NCI-H460 (cell line): ENCODE measurements at places on chromosomes 2 and 18.

DNA sequence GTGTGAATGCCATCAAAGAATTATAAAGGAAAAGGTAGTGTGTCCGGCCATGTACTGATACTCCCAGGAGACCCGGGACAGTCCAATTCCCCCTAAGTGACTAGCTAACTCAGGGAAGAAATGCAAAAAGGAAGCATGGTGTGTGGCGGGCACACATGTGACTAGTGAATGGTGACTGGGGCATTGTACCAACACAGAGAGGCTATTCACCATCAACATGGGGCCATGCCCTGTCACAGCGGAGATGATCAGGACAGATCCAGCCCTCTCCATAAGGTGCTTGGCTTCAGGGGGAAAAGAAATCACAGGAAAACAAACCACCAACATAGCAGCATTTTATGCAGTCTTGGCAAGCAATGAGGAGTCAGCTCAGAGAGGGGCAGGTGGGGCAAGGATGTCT lies 34.3 kb downstream of the FAM168B start:
- no peak for DNase-seq

DNA sequence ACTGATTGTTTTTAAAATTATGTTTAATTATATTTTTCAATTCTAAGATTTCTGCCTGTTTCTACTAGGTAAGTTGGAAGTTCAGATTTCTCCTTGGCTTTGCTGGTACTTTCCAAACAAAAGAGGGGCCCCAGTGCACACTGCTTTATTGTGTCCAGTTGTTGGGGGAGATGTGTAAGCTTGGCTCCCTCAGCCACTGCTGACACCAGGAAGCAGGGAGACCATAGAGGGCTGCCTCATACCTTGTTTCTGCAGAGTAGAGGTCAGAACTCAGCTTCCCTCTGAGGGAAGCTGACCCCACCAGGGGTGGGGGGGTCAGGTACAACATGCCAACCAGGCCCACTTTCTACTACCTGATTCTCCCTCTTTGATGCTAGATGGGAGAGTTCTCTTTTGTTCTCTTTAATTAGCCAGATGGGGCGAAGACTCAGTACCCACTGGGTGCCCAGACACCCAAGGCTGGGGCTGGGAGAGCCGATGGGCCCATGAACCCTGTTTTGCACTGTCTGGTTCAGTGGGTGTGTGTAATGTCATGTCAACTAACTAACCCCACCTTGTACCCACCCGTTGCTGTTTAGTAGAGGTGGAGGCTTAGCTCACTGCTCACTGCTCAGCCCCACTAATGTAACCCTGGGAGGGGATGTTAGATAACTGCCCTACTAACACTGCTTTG lies 14.7 kb downstream of the BCL2L11 start:
- no peak for DNase-seq

DNA sequence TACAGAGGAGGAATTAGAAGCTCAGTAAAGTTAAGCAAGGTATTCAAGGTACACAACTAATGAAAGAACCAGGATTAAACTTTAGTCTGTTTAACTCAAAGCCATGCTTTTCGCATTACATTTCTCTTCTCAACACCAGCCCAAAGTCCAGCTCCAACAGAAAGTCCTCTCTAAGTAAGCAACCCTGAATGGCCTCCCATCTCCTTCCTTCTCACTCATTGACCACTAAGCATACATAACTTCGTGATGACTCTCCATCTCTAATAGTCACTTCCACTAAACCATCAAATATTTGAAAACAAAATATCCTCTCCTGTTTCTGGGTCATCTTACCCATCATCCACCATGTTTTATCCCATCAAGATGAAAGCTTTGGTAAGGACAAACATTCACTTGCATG lies 219.8 kb downstream of the RAD51AP2 start:
- DNase-seq: no peak

DNA sequence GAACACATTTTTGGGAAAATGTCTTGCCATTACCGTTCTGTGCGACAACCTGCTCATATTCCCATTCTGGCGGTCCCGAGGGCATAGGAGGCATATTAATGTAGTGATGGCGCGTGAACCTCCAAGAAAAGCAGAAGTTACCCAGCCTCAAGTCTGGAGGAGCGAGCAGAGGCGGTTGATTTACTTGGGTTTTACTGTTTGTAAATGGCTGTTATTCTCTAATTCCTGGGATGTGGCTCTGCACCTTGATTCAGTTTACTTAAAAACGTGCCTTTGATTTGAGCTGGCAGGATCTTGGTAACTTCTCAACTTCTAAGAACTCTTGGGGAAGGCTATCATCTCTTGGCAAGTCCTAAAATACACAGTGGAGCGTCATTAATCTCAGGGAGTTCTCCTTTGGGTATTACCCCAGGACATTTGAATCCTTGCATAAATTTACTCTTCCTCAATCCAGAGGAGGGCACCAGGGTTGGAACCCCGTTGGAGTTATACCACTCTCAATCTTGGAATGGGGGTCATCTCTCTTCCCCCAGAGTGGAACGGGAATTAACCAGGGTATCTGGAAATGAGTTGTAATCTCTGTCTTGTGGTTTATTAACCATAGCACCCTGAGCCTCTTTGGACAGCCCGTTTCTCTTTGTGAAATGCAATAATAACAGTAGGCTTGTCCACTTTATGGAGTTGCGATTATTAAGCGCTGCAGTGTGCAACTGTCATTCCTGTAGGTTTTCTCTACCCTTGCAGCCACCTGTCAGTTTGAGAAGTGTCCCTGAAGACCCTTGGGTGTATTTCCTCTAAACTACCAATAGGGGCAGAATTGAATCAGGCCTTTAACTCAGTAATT lies 2.1 kb downstream of the HK2 start:
- peak; percentile 52 for DNase-seq

GRCh38 chr2:140376686-140377085 lies 1596.5 kb upstream of the NXPH2 start:
- DNase-seq: no peak

DNA sequence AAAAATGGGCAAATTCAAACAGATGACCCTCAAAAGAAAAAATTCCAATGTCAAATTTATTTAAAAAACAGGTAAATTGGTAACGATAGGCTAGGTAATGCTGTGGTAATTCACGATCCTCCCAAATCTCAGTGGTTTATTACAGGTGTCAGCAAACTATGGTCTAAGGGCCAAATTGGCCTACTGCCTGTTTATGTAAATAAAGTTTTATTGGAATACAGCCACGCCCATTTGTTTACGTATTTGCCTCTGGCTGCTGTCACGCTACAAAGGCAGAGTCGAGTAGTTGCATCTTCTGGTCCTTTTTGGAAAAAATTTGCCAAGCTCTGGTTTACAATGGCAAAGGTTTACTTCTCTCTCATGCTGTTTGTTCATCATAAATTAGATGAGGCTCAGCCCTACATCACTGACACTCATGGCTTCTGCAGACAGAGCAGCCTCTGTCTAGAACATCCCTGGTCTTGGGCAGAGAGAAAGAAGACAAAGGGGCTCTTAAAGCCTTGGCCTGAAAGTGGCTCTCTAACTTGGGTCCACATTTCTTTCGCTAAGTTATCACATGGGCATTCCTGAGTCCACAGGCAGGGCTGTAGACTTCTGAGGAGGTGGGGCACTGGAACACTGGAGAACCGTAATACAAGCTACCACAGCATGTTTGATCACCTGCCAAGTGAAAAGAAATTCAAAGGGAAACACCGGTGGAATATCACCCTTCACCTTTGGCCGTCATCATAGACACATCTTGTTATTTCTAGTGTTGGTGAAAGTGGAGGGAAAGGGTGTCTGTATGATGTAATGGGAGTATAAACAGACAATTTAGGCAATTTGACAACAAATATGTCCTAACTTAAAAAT lies 34.8 kb downstream of the SP110 start:
- DNase-seq: no peak

- no peak for DNase-seq
Measured at GRCh38 chr18:58449464-58449863, 179.4 kb downstream of the ALPK2 start.

DNA sequence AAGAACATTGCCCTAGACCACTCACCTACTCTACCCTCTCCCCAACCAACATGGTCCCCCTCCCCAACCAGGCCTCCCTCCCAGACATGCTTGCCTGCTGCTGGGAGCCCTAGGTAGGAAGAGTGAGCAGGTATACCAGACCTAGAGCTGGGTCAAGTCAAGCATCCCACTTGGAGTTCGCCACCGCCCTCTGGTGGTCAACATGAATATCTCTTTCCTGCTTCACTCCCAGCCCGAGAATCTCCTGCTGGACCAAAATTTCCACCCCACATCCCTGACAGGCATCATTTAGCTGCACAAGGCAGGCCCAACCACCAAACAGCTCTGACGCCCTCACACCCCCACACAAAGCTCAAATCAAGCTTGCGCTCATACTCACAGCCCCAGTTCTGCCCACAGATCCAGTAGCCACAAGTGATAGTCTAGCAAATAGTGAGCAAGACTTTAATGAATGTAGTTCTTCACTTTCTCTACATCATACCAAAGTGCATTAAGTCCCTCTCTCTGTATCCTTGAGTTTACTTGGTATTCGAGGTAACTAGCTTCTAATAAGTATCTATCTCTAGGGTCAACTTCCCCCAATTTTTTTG lies 116.0 kb downstream of the TNS1 start:
- DNase-seq: peak; percentile 67

DNA sequence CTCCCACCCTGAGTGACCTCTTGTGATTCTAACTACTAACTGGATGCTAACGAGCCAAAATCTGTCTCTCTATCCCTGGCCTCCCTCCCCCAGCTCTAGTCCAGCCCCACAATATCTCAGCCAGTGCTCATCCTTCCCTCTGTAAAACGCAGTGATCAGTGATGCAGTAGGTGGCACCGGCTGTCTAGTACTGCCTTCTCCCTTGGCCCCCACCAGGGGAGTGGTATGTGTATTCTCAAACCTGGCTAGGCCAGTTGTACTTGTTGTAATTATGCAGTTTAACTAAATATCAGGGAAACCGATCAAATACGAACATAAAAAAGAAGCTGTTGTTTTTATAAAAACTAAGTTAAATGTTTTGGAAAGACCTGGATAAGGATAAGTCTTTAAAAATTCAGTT lies 113.2 kb upstream of the ALPP start:
- no peak for DNase-seq
